C1 segment of cervical spinal cord (tissue), 14 donors: ENCODE measurements at places on chromosomes 2 and 18.
A peak's percentile ranks its signal among the peaks of the same experiment; 100 is the strongest.

DNA sequence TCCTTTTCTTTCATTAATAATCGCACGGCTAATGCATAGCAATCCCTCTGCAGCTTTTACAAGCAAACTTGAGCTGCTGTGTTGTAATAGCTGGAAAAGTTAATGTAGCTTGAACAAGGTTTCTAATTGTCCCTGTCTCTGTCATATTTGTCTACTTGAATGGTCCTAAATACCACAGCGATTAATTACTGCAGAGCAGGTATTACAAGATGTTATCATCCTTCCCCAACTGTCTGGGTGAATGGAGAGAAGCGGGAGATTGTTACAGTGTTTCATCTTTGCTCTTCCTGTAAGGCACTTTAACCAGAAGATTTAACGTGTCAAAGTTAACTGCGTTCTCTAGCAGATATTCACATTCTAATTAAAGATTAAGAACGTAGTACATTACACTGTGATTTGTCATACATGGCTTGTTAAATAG, 422.2 kb upstream of the POU3F3 start:
- DNase-seq, result no peak

DNA sequence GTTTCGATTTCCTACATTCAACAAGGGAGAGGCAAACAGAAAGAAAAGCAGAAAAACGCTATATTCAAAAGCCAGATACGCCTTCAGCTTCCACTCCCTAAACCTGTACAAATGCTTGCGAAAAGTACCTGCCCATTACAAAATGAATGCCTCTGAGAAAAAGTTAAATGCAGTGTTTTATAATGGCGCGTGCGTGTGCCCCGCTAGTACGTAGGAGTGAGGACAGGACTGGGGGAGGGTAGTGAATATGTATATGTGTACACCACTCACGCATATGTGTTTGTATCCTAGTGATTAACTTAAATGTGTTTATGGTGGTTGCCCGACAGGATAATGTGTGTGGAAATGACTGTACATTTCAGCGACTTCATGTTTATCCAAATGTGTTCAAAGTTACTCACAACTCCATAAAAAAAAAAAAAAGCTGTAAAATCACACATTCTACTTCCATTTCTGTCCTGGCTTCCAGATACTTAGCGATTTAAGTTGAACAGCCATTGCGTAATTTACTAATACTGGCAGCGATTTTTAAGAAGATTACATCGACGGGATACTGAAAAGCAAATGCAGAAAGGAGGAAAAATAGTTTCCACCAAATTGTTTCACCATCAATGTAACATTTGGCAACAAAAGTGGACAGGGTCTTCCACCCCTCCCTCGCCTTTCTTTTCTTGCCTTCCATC, 1.3 kb downstream of the NEUROD1 start:
- no peak for DNase-seq

- no peak for DNase-seq
These were observed 246.0 kb downstream of the LRRTM1 start for GRCh38 chr2:80058562-80058961.

GRCh38 chr2:174009488-174010223, 44.5 kb upstream of the SP3 start:
- DNase-seq, result no peak

DNA sequence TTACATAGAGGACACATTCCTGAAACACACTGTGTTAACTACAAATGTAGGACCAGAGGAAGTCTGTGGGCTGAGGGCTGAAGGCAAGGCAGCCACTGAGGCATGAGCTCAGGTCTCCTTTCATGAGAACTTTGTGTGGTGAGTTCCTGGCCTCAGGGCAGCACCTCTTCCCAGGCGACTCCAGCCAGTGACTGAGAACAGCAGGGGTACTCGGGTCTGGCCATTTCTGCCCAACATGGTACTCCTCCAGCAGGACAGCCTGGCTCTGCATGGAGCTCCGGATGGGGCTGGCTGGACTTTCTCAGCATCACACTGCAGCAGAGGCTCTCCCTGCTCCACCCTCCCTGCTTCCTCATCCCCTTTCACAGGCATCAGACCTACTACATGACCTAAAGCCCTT, 125.5 kb upstream of the SPATS2L start:
- no peak for DNase-seq

DNA sequence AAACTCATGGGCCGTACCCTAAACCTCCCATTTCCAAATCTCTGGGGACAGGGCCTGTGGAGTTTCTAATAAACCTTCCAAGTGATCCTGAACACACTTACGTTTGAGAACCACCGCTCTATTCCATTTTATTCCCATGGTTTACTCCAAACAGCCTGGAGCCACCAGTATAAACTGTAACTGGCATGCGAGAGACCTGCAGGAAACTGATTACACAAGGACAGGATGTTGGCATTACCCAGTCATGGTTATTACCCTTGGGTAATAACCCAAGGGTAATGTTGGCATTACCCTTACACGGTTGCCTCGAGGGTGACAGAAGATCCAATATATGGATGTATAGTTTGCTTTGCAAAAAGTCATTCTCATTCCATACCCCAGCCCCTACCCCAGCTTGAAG, 37.0 kb upstream of the YPEL5 start:
- DNase-seq, result no peak

GRCh38 chr2:187617905-187618304, 63.7 kb upstream of the TFPI start:
- DNase-seq, result no peak

- no peak for DNase-seq
These were observed 45.9 kb downstream of the THUMPD2 start for GRCh38 chr2:39733070-39733674.

DNA sequence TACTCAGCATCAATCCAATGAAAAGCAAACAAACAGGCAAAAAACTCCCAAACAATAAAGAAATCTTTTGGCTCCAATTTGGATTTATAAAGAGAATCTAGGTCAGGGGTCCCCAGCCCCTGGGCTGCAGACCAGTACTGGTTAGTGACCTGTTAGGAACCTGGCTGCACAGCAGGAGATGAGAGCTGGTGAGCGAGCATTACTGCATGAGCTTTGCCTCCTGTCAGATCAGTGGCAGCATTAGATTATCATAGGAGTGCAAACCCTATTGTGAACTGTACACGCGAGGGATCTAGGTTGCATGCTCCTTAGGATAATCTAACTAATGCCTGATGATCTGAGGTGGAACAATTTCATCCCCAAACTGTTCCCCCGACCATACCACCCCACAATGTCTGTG, 102.2 kb downstream of the KIAA1328 start:
- no peak for DNase-seq

DNA sequence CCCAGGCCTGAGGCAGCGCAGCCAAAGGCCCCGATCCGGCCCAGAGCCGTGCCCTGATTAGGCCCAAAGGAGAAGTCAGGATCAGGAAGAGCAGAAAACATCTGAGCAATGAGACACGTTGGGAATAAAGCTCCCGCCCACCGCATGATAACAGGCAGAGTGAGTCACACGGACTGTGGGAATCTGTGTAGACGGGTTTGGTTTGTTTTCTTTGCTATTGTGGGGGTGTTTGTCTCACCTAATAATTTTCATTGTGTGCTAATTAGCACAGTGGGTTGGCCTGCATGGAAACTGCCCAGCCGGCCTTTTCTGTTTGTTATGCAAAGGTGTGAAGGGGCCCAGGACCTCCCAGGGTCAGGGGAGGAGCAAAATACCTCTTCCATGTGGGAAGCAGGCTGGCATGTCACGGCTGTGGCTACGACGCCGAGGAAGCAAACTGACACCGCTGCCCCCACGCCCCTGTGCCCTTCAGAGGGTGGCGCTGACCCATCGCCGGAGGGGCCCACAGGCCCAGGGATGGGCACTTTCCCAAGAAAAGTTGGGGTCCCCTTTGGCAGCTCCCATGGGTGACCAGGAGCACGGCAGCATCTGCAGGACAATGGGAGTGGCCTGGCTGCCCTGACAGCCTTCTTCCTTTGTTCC, 68.4 kb upstream of the CTDP1 start:
- DNase-seq, result no peak

- peak; percentile 78 for DNase-seq
These were observed 2.4 kb upstream of the LDLRAD4 start for GRCh38 chr18:13216092-13216582.

DNA sequence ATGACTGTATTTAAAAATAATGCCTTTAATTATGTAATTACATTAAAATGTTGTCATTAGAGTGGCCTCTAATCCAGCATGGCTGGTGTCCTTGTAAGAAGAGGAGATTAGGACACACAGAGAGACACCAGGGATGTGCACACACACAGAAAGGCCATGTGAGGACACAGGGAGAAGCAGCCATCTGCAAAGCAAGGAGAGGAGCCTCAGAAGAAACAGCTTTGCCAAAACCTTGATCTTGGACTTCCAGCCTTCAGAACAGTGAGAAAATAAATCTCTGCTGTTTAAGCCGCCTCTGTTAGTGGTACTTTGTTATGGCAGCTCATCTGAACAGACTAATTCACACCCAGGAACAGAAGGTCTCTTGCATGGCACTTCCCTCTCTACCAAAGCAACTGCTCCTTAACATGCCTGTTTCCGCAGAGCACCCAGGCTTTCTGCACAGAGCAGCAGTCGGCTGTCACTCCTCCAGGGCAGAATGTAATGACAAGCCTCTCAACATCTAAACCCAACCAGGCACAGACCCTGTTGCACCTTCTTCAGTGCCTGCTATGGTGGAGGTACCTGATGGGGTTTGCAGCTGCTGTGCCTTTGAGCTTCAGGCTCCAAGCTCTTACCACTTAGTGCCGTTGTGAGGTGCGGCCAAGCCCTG, 377.7 kb downstream of the TDRD15 start:
- no peak for DNase-seq

DNA sequence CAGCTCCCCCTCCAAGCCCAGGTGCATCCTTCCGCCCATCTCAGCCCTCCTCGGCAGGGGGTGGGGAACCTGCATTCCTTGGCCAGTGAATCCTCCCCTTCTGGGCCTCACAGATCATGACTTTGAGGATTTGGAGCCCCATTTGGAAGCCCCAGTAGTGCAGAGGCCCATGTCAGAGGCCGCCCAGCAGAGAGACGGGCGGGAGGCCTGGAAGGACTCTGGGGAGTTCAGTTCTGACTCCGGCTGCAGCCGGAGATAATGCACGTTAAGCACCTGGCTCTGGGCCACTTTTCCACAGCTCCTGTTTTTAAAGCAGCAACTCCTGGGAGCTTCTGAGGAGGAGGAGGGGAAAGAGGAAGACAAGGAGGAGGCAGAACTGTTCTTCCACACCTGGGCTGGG, 14.9 kb downstream of the ATOH8 start:
- no peak for DNase-seq

DNA sequence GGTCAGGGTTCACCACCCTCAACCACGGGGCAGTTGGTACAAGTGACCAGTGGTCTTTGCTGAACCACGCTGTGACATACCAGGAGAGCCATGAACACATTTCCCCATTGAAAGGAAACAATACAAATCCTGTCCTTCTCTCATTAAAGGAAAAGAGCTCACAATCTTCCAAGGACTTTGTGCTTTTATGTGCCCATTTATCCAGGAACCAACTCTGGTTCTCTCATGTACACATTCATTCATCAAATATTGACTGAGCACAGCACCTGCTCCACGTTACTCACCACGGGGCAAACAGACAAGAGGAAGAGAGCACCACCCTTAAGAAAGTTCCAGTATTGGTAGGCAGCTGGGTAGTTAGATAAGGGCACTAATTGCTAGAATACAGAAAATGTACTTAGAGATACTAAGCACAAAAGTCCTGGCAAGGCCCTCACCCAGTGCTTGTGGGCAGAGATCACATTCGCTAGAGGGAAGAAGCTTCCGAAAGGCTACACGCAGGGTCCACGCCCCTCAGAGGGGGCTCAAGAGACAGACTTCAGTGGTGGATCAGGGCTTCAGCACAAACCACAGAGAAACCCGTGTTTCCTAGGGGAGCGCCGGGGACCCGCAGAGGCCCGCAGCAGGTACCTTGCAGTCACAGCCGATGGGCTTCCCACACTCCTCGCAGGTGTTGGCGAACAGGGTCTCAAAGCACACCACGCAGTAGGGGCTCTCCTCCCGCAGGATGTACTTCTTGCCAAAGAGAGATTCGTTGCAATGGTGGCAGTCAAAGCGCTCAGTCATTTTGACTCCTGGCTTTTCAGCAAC, 12.9 kb downstream of the FHL2 start:
- DNase-seq, result no peak

- DNase-seq, result no peak
These were observed 147.0 kb upstream of the PELI1 start for GRCh38 chr2:64291181-64291580.

DNA sequence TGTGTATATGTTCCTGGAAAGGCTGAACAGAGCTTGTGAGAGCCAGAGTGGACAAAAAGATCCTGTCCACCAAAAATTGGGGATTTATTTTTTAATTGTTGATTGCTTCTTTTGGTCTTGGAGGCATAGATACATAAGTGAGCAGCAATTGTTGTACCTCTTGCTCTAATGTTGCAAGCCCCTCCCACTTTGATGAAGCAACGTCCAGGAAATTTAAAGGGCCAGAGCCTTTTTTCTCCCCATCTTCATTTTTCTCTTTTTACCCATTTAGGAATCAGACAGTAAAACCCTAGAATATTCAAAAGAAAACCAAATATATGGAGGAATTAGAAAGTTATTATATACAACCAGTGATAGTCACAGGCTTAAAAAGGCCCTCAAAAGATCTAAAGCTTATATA, 871.8 kb upstream of the NRXN1 start:
- DNase-seq, result no peak

DNA sequence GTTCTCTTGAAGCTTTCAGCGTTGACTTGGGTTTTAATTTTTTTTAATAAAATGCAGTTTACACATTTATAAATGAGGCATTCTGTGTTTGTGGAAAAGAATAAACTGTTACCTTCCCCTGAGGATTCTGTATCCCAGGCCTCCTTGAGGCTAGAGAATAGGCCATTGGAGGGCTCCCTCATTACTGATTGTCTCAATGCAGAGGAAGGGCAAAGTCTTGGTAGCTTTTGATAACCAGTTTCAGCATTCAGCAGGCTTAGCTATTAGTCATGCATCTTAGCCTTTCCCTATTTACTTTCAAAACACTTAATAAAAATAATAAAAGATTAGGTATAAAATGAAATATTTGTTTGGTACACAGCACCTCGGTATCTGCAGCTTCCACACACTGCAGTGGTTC, 58.1 kb upstream of the OTX1 start:
- DNase-seq, result no peak

- DNase-seq, result no peak
These were observed 98.6 kb downstream of the AAK1 start for GRCh38 chr2:69544951-69545350.

GRCh38 chr2:195094330-195094729, 562.7 kb upstream of the SLC39A10 start:
- DNase-seq, result no peak

DNA sequence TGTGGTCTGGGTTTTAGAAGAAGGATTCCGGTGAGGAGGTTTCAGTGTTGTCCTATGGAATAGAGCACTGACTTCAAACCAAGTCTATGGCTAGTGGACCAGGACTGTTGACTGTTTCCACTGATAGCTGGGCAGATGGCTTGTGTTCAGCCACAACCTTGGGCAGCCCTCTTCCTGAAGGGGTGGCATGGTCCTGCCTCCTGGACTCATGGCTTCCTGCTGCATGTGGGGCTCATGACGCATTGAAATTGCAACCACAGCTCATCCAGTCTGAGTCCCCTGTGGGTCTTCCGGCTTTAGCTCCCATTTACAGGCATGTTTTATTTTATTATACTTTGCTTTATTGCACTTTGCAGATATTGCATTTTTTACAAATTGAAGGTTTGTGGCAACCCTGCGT, 105.0 kb downstream of the B3GNT2 start:
- no peak for DNase-seq

GRCh38 chr2:38524580-38524979, 78.1 kb downstream of the HNRNPLL start:
- no peak for DNase-seq

- no peak for DNase-seq
These were observed 5.5 kb upstream of the MROH2A start for GRCh38 chr2:233772583-233772982.

GRCh38 chr18:3713166-3713565, 263.2 kb downstream of the TGIF1 start:
- DNase-seq, result no peak
